ENCODE measurements at places on chromosomes 2 and 18. TPM values are rescaled to one million over a fixed set of nuclear protein-coding genes. Genes with fewer than 3 reads are reported as not detected.

Gene CRYBA2
- polyA plus RNA-seq = not detected

Gene KRTCAP3
- 4.0 TPM for polyA plus RNA-seq

Gene LYPD6B
- polyA plus RNA-seq = 7.7 TPM

Gene AMER3
- 19.2 TPM for polyA plus RNA-seq
